ENCODE measurements at places on chromosomes 3 and 15.
A peak's percentile ranks its signal among the peaks of the same experiment; 100 is the strongest.

GRCh38 chr3:33433843-33434242, 6.4 kb downstream of the UBP1 start:
- DNase-seq = no peak

- DNase-seq = peak; percentile 84
Measured at GRCh38 chr3:137121704-137122314, 164.0 kb downstream of the IL20RB start.

- no peak for DNase-seq
Measured at GRCh38 chr3:152257563-152258035, 11.1 kb upstream of the MBNL1 start.

- DNase-seq = no peak
Measured at GRCh38 chr3:184366619-184367289, 5.2 kb downstream of the POLR2H start.

DNA sequence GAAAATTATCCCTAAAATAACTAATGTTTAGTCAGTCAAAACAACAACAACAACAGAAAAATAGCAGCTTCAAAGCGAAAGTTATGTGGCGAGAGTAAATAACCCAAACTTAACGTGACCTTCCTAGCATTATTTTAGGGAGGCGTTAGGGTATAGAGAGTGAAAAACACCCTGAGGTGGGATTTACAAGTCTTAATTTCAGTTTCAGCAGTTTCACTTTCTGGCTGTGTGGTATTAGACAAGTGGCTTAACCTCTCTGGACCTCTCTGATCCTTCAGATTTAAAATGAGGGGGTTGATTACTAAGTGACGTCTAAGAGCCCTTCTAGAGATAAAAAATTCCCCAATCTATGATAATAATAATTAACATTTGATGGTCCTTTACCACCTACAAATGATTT, 291.2 kb downstream of the ZBTB20 start:
- no peak for DNase-seq

GRCh38 chr15:52233405-52233804, 42.2 kb upstream of the GNB5 start:
- no peak for DNase-seq
